LoVo (cell line): ENCODE measurements at places on chromosomes 3 and 15.

DNA sequence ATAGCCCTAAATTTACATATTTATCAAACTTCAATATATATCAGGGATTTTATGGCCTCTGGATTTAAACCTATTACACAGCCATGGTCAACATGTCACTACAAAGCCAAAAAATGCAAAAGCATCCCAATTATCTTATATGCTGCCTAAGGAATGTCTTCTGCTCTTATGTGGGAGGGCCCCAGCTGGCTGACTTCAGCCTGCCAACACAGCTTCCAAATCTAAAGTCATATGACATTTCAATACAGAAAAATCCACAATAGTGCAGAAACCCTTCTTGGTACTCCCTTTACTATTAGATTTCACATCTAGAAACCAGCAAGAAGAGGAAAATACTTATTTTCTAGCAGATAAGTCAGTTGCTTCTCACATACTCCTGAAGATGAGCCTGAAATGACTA lies 6.4 kb downstream of the PFN2 start:
- DNase-seq: no peak

DNA sequence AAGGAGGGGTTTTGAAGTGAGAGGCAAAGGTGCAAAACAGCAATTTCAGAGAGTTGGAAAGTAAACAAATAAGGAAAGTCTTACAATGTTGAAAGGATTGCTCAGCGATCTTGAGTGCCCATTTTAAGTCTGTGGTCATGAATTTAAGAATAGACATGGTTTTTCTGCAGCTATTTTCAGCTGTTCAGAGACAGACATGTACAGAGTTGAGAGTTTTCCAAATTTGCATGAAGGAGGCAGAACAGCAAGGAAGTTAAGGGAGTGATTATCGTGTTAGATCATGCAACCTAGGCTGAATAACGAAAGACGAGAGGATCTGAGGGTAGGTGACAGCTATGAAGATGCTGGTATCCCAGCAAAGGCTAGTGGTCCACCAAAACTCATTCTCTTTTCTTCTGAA lies 37.2 kb downstream of the DET1 start:
- no peak for DNase-seq

DNA sequence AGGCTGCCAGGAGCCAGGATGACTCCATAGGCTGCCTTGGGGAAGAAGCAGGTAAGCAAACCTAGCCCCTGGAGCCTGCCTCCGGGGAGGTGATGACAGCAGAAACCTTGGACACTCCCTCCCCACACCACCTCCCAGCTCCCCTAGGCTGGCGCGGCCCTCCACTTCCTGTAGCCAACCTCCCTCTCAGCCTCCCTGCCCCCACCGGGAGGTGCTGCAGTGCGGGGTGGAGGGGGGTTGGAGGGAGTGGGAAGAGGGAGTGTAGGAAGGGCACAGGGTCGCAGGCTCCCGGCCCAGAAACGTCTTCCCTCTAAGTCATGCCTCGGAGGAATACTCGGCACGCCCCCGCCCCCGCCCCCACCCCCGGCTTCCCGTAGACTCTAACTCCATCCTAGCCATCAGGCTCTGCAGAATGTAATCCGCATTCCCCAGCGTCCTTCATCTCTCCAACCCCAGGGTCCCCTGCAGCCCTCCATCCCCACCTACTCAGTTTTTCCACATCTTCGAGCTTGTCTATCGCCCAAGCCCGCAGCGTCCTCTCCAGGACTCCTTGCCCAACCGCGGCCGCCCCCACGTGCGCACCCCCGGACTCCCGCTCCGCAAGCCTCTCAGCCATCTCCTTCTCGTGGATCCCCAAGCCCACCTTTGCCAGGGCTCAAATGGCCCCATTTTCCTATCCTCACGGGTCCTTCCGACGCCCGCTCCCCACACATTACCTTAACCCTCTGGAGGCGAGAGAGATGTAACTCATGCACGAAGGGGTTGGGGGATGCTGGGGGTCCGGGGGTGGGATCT lies 528 bp downstream of the LPCAT4 start:
- peak; percentile 69 for DNase-seq

GRCh38 chr3:79881431-79881830 lies 113.6 kb upstream of the ROBO1 start:
- DNase-seq: no peak

DNA sequence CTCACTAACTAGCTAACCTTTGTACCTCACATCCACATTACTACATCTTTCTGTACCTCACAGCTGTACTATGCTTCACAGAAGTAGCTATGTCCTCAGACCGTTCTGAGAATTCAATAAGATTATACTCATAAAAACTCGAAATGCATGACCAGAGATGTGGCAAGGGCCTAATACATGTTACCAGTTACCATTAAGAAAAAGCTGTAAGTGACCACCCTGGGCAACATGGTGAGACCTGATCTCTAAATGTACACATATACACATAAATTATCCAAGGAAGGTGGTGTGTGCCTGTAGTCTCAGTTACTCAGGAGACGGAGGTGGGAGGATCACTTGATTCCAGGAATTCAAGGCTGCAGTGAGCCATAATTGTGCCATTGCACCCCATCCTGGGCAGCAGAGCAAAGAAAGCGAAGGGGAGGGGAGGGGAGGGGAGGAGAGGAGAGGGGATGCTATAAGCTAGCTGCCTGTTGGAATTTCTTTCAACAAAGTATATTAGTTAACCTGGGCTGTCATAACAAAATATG lies 482.6 kb upstream of the ZNF717 start:
- no peak for DNase-seq

GRCh38 chr3:9345041-9345440 lies 17.8 kb upstream of the THUMPD3 start:
- DNase-seq: no peak

DNA sequence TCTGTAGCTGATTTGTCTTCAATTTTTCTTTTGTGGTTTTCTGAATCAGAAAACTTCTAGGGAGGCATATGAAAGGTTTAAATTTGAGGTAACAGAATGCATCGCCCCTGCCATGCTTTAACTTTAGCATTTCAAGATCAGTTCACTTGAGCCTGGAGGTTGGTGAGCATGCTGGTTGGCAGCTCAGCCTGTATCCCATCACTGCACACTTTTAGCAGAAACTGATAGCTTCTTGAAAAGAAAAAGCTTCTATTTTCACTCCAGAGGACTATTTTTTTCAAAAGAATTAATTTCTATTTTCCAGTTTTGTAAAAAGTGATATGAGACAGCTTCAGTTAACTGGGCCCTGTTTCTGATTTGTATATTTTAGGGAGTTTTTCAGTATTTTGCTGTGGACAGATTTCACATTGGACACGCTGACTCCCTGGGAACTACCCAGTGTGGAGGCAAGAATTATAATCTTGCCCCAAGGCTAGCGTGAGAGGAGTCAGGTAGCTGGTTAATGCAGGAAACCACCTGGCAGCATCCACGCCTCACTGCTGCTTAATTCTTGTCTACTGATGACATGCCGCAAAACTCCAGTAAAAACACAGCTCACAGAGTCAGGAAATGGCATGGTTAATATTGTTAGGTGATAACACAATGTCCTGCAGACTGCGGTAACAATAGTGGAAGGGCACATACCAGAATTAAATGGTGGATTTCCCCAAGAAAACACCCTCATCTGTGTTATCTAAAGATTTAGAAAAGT lies 71.4 kb downstream of the DUT start:
- DNase-seq: no peak

GRCh38 chr3:117217760-117218316 lies 508.3 kb downstream of the TUSC7 start:
- DNase-seq: no peak

- no peak for DNase-seq
Measured at GRCh38 chr15:75714195-75714594, 1.5 kb upstream of the CSPG4 start.

- DNase-seq: no peak
Measured at GRCh38 chr3:169479314-169479939, 184.1 kb downstream of the MECOM start.
